A172 (cell line): ENCODE measurements at places on chromosomes 4 and X. TPM values are rescaled to one million over a fixed set of nuclear protein-coding genes. Genes with fewer than 3 reads are reported as not detected.

The PNMA3 gene
- not detected in 2 replicates for total RNA-seq

The MTNR1A gene
- total RNA-seq, result not detected in 2 replicates

The RAB40AL gene
- total RNA-seq, result not detected in 2 replicates

The DAPP1 gene
- total RNA-seq, result not detected in 2 replicates

The CT45A8 gene
- not detected in 2 replicates for total RNA-seq

The TAF9B gene
- 55.8 and 62.1 TPM in 2 replicates for total RNA-seq

The OTUD6A gene
- total RNA-seq, result not detected in 2 replicates

The PRR32 gene
- total RNA-seq, result not detected in 2 replicates

The TEC gene
- total RNA-seq, result not detected in 2 replicates

The TLR3 gene
- 4.0 and 4.4 TPM in 2 replicates for total RNA-seq

The KCND1 gene
- total RNA-seq, result 0.67 and 0.91 TPM in 2 replicates
